ENCODE measurements at places on chromosomes 2 and 18. TPM values are rescaled to one million over a fixed set of nuclear protein-coding genes. Genes with fewer than 3 reads are reported as not detected.

SP140 gene
- 0.28 TPM for total RNA-seq

SCN7A gene
- not detected for total RNA-seq

STRN gene
- 15.9 TPM for total RNA-seq

ARHGEF33 gene
- total RNA-seq, result 0.11 TPM

GNLY gene
- total RNA-seq, result not detected

PIEZO2 gene
- total RNA-seq, result 0.58 TPM

CAPN13 gene
- total RNA-seq, result 0.15 TPM

DRC1 gene
- total RNA-seq, result 0.22 TPM

TFCP2L1 gene
- total RNA-seq, result 0.74 TPM

HOXD4 gene
- 0.47 TPM for total RNA-seq

DARS1 gene
- total RNA-seq, result 52.7 TPM

CABLES1 gene
- 12.6 TPM for total RNA-seq

RNF125 gene
- 0.28 TPM for total RNA-seq

SRD5A2 gene
- not detected for total RNA-seq

LBX2 gene
- 4.0 TPM for total RNA-seq

SERPINB11 gene
- not detected for total RNA-seq

SYT4 gene
- not detected for total RNA-seq

SLC4A5 gene
- total RNA-seq, result 0.40 TPM

TLX2 gene
- total RNA-seq, result 0.14 TPM

GPR39 gene
- total RNA-seq, result 9.8 TPM

ANKRD53 gene
- total RNA-seq, result 0.11 TPM

SKOR2 gene
- total RNA-seq, result not detected

KIF1A gene
- total RNA-seq, result 0.73 TPM

TPO gene
- 0.15 TPM for total RNA-seq

CYP27A1 gene
- total RNA-seq, result 0.14 TPM

SERPINB10 gene
- not detected for total RNA-seq

OSBPL6 gene
- 6.5 TPM for total RNA-seq

VIL1 gene
- 0.41 TPM for total RNA-seq

TMEM198 gene
- total RNA-seq, result 1.2 TPM

L3MBTL4 gene
- total RNA-seq, result not detected

MROH2A gene
- 0.10 TPM for total RNA-seq

ABCG5 gene
- total RNA-seq, result not detected

MOGAT1 gene
- total RNA-seq, result not detected

ZAP70 gene
- total RNA-seq, result 0.06 TPM

ARHGAP28 gene
- total RNA-seq, result not detected

CCL20 gene
- 4.4 TPM for total RNA-seq

ANTXR1 gene
- 112 TPM for total RNA-seq

SERPINB5 gene
- total RNA-seq, result 0.16 TPM

C2orf80 gene
- not detected for total RNA-seq

CLEC4F gene
- not detected for total RNA-seq

TMEFF2 gene
- total RNA-seq, result 0.15 TPM

APCDD1 gene
- not detected for total RNA-seq

Data from A549 treated with CpdA at 1 μM for 4 hours (cell line).